ENCODE measurements at places on chromosomes 5 and 9.

GRCh38 chr9:134328841-134329575 is 2.8 kb downstream of the RXRA start:
- DNase-seq = no peak

GRCh38 chr9:133426011-133426410 is 3.8 kb downstream of the ADAMTS13 start:
- no peak for DNase-seq

DNA sequence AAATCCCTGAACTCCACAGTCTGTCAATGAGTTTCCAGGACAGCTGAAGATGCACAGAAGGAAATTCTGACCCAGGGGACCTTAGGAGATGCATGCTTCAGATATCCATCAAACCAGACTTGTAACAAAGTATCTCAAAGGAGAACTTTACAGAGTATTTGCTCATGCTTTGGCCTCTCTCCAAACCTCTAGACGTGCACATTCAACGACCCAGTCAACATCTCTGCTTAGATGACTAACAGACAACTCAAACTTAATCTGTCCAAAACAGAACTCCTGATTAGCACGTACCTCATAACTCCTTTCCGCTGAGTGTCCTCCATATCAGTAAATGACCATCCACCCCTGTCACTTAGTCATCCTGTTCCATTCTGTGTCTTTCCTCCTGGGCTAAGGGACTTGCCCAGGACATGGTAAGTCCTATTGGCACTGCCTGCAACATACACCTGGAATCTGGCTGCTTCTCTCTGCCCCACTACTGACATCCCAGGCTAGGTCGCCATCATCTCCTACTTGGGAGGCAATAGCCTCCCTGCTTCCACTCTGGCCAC is 107.4 kb downstream of the LMNB1 start:
- no peak for DNase-seq

DNA sequence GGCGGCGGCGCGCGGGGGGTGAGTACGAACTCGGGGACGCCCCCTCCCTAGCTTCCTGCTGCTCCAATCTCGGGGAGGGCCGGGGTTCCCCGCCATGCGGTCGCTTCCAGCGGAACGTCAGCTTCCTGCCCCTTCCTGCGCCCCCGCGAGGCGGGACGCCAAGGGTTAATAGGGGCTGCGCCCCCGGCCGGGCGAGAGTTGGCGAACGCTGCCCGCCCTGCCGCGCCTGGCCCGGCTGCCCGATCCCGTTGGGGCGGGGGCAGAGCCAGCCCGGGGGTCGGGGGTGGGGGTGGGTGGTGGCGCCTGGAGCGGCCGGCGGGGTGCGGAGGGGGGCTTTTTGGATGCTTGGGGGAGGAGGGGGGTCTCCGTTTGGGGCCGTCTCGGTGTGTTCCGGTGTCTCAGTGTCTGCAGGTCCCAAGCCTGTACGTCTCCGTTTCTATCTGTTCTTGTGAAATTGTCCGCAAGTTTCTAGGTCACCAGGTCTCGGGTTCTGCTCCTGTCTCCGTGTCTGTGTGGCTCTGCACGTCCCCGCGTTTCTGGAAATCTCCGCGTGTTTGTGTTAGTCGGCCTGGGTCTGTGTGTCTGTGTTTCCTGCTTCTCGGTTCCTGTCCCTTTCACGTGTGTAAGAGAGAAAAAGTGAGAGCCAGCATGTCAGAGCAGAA is 789 bp downstream of the COL27A1 start:
- no peak for DNase-seq

Measured in CD4-positive, alpha-beta T cell treated with Interferon gamma for 1 hour (primary cell).